ENCODE measurements at places on chromosomes 6 and 20. TPM values are rescaled to one million over a fixed set of nuclear protein-coding genes. Genes with fewer than 3 reads are reported as not detected.

The NANP gene
- total RNA-seq: 5.0 TPM

DNA sequence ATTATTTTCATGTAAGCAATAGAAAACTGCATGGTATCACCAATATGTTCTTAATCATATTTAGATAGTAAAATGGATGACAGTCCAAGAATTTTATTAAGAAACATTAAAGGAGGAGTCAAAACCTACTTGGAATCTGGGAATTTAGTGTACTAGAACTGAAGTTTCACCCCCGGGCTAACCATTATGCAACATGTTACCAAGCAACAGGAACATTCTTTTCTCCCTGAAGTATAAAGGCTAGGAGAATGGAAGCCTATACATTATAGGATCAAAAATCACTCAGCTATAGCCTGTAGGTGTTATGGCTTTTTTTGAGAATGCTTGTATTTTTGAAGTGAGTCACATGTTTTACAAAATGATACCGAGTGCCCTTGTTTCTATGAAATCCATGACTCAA, 538.3 kb downstream of the GRIK2 start:
- H3K4me1 ChIP-seq: no peaks in the 10 kb centered on the region
- no peaks in the 10 kb centered on the region for H3K27me3 ChIP-seq
- H3K36me3 ChIP-seq: no peaks in the 10 kb centered on the region
- H3K27ac ChIP-seq: no peak overlapping the region
- no peak for DNase-seq

The METTL24 gene
- total RNA-seq: 0.36 TPM

The EEF1E1 gene
- total RNA-seq: 44.5 TPM

DNA sequence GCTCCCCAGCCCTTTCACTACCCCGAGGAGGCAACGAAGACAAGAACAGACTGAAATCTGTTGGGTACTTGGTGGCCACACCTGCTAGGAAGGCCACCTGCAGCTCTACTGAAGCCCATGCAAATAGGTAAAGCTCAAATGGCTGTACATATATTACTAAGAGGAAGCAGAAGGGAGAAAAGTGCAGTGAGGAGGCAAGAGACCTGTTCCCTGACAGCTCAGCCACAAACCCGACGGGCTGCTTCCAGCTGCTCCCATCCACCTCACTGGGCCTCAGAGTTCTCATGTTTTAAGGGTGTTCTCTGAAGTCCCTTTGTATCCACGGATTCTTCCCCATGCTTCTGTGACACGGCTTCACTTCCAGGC, 24.6 kb downstream of the TRAM2 start:
- DNase-seq: no peak
- peaks cover 80% of the 10 kb centered on the region for H3K4me1 ChIP-seq
- H3K27me3 ChIP-seq: no peaks in the 10 kb centered on the region
- H3K4me3 ChIP-seq: peak overlapping the region; percentile 12
- H3K36me3 ChIP-seq: peaks cover 5% of the 10 kb centered on the region

The HLA-DPA1 gene
- 0.50 TPM for total RNA-seq

- H3K4me1 ChIP-seq: no peaks in the 10 kb centered on the region
- no peak for DNase-seq
- H3K4me3 ChIP-seq: no peak overlapping the region
- H3K36me3 ChIP-seq: no peaks in the 10 kb centered on the region
- H3K27me3 ChIP-seq: no peaks in the 10 kb centered on the region
Observed at GRCh38 chr6:149140137-149140909, 177.2 kb upstream of the TAB2 start.

The CAGE1 gene
- 0.30 TPM for total RNA-seq

The ACTL10 gene
- total RNA-seq: 1.4 TPM

DNA sequence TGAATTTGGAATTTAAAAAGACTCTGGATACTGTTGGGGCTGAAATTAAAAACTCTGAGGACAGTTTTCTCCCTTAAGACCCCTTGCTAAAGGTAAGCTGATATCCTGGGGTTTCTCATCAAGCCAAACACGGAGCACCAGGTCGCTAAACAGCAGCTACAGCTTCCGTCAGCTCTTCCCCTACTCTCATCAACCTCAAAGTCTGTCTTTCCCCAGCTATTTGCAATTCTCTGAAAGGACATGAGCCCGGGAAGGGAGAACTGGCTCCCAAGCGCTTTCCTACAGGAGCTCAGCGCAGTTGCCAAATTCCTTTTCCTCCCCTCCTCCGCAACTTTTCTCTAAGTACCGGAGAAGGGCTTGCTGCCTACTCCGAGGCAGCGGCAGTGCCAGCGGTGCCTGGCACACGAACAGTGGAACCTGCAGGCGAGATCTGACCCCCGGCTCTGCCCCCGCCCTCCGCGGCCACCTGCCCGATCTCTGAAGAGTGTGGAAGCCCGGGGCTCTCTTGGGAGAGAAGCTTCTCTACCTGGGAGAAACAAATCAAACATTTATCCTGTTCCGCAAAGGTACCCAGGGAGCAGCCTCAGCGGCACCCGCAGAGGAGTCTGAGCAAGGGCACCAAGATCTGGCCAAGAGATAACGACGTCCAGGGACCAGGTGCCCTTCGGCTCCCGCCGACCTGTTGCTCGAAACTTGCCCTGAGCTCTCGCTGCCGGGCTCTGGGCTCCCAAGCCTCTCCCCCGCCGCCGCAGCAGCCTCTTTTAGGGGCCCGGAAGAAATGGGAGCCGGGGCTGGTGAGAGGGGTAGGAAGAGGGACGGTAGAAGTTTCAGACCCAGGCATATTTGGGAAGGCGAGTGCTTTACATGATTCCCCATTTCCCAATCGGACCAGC, 2.2 kb downstream of the CBLN4 start:
- no peaks in the 10 kb centered on the region for H3K4me1 ChIP-seq
- peaks cover 9% of the 10 kb centered on the region for H3K27me3 ChIP-seq
- H3K36me3 ChIP-seq: no peaks in the 10 kb centered on the region
- no peak overlapping the region for H3K27ac ChIP-seq
- DNase-seq: no peak

- H3K27ac ChIP-seq: no peak overlapping the region
- H3K27me3 ChIP-seq: no peaks in the 10 kb centered on the region
- H3K36me3 ChIP-seq: peaks cover 30% of the 10 kb centered on the region
- H3K4me1 ChIP-seq: no peaks in the 10 kb centered on the region
- DNase-seq: no peak
Observed at GRCh38 chr6:105278035-105278434, 98.2 kb upstream of the POPDC3 start.

The PRICKLE4 gene
- total RNA-seq: 3.1 TPM

DNA sequence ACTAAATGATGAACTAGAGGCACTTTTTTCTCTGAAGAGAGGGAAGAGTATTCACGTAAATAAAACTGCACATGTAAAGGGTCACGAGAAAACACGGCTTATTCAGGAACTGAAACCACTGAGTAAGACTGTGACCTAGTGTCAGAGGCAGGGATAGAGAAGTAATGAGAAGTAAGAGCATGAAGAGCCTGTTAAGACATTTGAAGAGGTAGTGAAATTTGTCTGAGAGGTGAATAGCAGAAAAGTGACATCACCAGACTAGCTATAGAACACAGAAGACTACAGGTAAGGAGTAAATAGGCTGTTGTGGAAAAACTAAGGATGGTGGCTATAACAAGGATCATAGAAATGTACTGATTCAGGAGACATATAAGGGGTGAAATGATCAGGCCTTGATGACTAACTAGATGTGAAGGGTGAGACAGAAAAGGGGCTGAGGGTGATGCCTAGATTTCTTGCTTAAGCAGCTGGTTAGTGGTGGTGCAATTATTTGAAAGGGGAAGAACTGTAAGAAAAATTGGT, 76.8 kb downstream of the REV3L start:
- no peak overlapping the region for H3K27ac ChIP-seq
- DNase-seq: no peak
- H3K4me3 ChIP-seq: no peak overlapping the region
- H3K36me3 ChIP-seq: peaks cover 23% of the 10 kb centered on the region
- H3K4me1 ChIP-seq: no peaks in the 10 kb centered on the region

DNA sequence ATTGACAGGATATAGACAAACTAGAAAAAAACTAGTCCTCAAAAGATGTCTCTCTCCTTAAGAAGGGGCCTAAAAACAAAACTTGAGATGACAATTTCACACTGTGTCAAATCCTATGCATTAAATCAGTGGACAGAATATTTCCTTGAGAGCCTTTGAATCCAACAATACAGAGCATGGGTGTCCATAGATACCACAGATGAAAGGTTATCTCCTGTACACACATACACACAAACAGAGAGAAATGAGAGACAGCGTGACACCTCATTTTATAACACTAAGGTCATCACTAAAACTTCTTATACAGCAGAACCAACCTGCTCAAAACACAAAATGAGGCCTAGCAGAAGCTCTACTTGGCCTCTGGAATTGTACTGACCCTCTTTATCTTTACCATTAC, 55.5 kb downstream of the MAP7 start:
- H3K4me1 ChIP-seq: no peaks in the 10 kb centered on the region
- no peak for DNase-seq
- no peak overlapping the region for H3K4me3 ChIP-seq
- no peaks in the 10 kb centered on the region for H3K27me3 ChIP-seq

GRCh38 chr6:6882592-6882991, 225.2 kb upstream of the RREB1 start:
- peaks cover 3% of the 10 kb centered on the region for H3K4me1 ChIP-seq
- no peak overlapping the region for H3K4me3 ChIP-seq
- no peak overlapping the region for H3K27ac ChIP-seq
- no peaks in the 10 kb centered on the region for H3K36me3 ChIP-seq

DNA sequence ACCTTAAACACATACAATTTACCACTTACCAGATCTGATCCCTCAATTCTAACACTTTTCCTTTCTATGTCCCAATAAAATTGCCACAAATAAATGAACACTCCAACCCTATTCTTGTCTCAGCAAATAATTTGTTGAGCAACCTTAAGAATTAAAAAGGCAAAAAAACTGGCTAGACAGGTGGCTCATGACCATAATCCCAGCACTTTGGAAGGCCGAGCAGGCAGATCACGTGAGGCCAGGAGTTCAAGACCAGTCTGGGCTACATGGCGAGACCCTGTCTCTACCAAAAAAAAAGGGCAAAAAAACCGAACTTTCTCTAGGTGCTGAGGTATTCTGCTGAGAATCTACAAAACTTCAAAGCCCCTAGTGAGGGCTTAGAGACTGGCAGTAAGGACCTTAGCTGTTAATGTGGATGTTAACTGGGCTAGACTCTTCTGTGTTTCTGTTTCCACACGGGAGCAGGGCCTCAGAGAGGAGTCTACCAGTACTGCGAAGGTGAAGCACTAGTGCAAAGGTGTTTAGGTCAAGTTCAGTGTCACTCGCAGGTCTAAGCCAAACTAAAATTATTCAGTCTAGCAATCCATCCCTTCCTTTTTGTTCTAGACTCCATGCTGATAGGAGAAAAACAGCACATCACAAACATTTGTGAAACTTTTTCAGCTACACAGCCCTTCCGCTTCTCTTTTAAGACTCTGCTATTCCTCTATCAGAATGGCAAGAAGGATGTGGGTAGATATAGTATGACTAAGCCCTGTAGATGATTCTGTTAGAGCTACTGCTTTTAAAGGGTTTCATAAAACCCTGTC, 2.6 kb downstream of the FASTKD5 start:
- no peak overlapping the region for H3K4me3 ChIP-seq
- no peaks in the 10 kb centered on the region for H3K36me3 ChIP-seq
- peaks cover 9% of the 10 kb centered on the region for H3K4me1 ChIP-seq
- H3K27me3 ChIP-seq: no peaks in the 10 kb centered on the region
- no peak for DNase-seq

All from astrocyte (in vitro differentiated cells and primary cell).